Activated CD4-positive, alpha-beta T cell treated with anti-CD3 and anti-CD28 coated beads for 24 hours (primary cell): ENCODE measurements at places on chromosomes 2 and 18.

- DNase-seq, result no peak
Observed at GRCh38 chr2:191846515-191847476, at the start of gene CAVIN2. CAVIN2 (minus strand) TSS chr2:191847088; CDS start chr2:191846925, 163 bp downstream.

DNA sequence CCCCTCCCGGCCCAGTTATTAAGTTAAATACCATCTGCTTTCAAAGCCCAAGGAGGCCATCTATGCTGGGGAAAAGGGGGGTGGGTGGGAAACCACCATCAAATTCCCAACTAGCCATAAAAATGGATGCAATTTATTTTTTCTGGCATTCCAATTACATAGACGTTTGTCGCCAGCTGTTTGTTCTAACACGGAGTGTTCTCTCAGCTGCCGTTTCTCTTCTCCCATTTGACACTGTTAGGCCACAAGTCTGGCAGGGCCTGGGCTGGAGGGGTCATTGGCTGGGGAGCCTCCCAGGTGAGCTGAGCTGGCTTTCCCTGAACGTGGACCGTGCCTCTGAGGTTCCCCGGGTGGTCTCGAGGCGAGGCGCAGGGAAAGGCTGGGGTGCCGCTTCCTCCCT is 16.6 kb downstream of the ATOH8 start:
- DNase-seq, result no peak

- DNase-seq, result no peak
Observed at GRCh38 chr2:122491011-122491410, 735.6 kb downstream of the TSN start.

DNA sequence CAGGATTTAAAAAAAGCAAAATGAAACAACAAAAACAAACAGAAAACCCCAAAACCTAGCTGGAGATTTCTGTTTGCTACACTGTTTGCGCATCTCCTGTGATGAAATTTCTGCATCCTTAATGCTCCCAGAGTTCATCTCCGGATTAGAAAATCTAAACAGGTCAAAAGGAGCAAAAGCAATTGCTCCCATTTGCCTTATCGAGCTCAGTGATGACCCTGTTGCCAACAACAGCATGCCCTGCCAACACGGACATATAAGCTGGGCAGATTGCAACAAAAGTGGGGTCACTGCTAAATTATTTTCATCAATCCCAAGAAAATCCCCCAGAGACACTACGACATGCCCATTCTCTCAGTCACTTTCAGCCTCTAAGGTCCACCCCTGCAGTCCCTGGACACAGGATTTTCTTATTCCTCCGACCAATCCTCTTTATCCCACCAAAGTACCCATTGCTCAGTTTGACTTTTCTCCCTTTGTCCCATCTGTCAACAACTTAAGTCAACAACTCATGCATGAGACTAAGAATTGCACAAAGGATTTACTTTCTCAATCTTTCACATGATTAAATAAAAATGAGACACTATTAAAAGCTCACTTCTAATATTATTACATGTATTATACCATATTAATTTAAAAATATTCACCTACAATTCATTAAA is 67.8 kb downstream of the ABCG8 start:
- no peak for DNase-seq

DNA sequence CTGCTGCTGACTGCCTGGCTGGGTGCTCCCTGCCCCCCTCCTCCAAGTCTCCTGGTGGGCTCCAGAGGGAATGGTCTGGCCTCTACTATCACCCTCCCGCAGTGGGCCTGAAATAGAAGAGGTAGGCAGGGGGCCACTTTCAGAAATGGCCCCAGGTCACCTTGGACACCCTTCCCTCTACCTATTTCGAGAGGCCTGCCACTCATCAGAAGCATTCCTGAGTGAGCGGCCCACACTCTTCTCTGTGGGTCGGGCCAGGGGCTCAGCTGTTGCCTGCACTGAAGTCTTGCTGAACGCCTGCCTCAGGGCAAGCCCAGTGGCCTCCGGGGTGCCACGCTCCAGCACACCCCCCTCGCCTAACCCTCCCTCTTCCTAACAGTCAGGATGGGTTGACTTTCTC is 124.9 kb downstream of the TNS1 start:
- DNase-seq, result no peak

DNA sequence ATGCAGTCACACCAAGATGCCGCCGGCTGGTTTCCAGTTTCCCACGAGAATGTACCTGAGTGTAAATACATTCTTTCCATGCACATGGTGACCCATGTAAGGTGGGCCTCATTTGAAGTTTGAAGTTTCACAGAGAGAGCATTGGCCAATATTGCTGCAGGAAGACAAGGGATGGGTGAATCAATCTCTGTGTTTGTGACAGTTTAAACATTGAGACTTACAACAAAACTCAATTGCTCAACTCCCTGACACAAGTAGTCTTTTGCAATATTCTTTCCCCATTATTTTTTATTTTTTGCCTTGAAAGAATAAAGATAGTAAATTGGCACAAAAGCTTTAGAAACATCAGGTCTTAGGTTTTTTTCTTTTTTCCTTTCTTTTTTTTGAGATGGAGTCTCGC is 5.1 kb downstream of the SERPINB2 start:
- DNase-seq, result no peak

DNA sequence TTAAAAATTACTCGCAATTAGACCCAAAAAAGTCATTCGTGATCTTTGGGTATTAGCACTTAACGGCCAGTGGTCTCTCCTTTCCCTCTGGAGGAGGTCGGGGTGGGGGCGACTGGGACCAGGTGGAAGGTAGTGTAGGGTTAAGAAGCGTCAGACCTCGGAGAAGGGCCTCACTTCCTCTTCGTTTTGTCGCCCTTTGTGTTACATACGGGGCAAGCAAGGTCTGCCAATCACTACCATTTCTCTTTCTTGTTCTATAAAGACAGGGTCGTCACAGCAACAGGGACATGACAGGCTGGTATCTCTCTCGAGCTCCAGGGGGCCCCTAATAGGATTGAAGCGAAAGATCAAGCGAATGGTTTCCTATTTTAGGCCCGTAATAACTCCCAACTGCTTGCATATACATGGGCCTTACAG is 136.6 kb downstream of the INSIG2 start:
- DNase-seq, result no peak

DNA sequence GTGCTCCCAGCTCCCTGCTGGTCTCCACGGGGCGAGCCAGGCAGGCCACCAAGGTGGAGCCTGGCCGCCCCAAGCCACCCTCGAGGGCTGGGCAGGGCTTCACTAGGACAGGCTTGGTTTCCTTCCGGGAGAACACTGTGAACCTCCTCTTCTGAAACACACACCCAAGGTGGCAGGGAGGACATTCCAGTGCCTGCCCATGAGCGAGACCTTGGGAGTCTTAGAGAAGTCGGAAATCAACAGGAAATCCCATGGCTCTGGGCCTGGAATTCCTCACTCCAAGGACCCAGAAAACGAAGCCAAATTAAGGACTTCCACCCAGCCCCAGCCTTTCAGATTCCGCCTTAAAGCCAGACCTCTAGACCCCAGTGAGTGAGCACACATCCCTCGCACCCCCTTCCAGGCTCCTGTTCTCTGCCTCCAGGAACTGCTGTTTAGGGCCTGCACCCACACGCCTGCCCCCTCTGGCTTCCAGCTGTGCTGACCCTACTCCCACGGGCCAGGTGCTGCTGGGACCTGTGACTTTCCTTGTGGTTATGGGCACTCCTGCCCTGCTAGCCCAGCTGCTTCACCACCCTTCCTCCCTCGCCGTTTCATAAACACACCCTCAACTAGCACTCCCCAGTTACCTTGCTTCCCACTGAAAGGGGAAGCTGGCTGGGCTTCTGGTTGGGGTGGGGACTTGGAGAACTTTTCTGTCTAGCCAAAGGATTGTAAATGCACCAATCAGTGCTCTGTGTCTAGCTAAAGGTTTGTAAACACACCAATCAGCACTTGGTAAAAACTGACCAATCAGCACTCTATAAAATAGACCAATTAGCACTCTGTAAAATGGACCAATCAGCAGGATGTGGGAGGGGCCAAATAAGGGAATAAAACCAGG is 13.7 kb downstream of the GPR17 start:
- no peak for DNase-seq

DNA sequence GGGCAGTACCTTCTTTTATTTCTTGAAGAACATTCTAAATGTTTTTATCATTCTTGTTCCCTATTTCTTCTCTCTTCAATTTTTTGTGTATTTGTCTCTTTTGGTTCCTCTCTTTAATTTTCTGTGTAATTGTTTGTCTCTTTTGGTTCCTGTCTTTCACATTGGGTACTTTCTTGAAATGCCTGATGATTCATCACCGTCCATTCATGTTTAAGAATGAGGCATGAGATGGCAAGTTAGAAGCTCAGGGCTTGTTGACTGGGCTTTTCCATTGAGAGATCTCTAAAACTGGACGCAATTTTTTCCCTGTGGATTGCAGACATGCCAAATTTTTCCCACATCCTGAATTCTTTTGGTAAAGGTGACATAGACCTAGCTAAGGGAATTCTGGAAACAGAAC is 33.7 kb upstream of the IL1R2 start:
- DNase-seq, result no peak

GRCh38 chr18:66682855-66683322 is 79.0 kb upstream of the CDH19 start:
- no peak for DNase-seq

DNA sequence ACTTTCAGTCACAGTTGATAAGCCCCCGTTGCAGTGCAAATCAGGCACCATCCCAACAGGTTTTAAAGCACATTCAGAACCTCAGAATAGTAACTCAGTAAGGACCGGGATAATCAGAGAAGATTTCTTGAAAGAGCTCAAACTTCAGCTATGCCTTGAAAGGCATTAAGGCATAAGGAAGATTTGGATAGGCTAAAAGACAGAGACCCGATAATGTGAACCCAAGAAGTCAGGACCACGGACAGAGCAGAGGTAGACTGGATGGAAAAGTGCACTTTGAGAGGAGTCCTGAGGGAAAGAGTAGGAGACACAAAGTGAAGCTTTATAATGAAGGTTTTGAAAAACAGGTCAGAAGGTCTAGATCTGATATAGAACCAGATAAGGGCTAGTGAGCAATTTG is 36.9 kb upstream of the KLF7 start:
- no peak for DNase-seq

DNA sequence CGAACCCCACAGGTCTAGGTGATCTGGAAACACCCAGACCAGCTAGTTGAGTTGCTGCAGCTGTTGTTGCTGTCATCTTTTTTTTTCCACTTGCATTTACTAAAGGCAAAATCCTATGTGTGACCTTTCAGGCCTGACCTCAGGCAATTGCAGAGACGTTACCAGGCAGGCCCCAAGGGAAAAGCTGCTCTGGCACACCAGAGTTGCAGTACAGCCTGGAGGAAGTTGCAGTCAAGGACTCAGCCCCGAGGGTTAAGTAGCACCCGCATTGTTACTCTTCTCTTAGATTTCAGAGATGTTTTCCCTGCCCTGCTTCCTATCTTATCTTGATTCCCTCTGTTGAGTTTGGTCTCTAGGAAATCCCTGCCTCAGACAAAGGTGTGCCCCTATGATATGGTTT is 45.2 kb upstream of the SMAD2 start:
- no peak for DNase-seq

DNA sequence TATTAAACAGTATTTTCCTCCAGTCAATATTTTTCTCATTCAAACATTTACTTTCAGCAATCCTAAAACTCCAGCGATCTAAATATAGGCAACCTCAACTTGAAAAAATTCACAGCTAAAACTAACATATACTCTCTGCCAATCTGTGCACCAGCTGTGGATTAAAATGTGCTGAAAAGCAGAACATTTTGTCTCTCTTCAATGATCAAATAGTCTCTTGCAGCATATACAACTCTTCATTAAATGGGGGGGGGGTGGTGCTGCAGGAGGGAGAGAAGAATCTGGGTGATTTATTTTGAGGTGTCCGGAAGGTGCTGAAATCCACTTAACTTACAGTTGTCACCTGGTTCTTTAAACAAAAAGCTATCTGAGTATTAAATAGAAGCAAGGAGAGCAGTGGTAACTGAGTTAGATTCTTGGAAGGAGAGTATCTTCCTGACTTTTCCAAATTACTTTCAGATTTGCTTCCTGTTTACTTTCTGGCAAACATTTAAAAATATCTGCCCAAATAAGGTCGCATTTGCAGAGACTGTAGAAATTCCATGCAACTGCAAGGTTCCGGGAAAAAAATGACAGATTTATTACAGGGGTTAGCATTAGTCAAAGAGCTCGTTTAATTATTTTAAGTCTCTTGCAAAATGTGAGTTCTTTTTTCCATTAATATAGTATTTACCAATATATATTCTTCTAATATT is 904.7 kb upstream of the ACVR2A start:
- no peak for DNase-seq

- no peak for DNase-seq
Observed at GRCh38 chr2:99417396-99417795, 72.4 kb downstream of the REV1 start.

DNA sequence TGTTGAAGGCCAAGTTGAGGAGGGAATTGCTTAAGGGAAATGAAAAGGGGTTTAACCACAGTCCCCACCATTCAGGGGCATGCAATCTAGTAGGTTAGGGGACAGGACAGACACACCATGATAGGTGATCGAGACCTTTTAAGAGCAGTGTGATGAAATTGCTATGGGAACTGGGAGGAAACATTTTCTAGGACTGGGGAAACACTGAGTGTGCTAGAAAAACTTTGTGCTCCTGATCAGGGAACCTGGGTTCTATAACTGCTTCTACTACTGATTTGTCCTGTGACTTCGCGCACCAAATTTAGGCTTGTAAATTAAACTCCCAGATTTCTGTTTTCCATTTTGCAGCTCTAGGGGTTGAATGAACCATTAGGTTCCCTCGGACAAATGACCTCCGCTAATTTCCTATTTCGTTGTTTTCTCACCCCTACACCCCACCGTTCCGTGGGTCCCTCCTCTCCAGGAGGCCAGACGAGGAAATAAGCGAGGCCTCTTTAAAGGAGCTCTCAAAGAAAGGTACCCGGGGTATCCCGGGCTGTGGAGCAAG is 371 bp upstream of the LCLAT1 start:
- DNase-seq, result no peak

GRCh38 chr2:105279126-105279525 is 37.6 kb downstream of the GPR45 start:
- no peak for DNase-seq

- DNase-seq, result no peak
Observed at GRCh38 chr2:46723346-46723745, 192.3 kb downstream of the MCFD2 start.

GRCh38 chr18:36735130-36735529 is 93.7 kb downstream of the TPGS2 start:
- no peak for DNase-seq

GRCh38 chr2:155377266-155377680 is 678.8 kb downstream of the KCNJ3 start:
- DNase-seq, result no peak

GRCh38 chr2:47026748-47027534 is 111.3 kb upstream of the MCFD2 start:
- DNase-seq, result no peak

- no peak for DNase-seq
Observed at GRCh38 chr2:84958135-84959059, 12.6 kb upstream of the KCMF1 start.

DNA sequence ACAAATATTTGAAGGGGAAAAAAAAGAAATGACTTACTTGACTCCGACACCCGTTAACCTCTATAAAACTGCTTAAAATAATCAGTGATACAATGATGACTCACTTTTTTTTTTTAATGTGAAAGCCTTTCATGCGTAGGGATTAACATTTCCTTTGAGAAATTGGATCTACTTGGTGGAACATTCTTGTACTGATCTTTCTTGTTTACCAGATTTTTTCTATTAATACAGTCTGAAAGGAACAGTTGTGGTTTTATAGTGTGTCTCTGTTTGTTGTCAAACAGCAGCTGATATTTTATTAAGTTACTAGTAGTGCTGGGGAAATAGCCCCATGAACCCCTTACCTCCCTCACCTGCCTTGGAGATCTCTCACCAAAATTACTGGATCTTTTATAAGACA is 40.2 kb upstream of the NEB start:
- DNase-seq, result no peak

- DNase-seq, result no peak
Observed at GRCh38 chr2:117618607-117619006, 195.9 kb upstream of the DDX18 start.

GRCh38 chr2:228987441-228988155 is 283.5 kb downstream of the PID1 start:
- no peak for DNase-seq
